ENCODE measurements at places on chromosomes 12 and 14.

DNA sequence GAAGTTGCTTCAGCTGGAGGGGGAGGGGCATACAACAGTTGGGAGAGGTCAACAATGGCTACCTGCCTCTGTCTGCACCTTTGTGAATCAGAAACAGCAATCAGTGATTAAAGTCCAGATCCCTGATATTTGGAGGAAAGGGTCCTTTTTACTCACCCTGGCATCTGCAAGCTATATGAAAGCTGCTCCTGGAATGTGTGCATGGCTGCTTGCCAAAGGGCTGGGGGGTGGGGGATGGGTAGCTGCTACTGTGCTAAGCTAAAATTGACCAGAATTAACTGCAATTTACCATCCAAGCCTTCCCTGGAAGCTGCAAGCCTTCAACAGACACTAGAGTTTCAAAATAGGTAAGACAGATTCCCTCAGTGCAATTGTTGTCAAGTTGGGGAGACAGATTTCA lies 13.5 kb upstream of the GTF2A1 start:
- DNase-seq = no peak

DNA sequence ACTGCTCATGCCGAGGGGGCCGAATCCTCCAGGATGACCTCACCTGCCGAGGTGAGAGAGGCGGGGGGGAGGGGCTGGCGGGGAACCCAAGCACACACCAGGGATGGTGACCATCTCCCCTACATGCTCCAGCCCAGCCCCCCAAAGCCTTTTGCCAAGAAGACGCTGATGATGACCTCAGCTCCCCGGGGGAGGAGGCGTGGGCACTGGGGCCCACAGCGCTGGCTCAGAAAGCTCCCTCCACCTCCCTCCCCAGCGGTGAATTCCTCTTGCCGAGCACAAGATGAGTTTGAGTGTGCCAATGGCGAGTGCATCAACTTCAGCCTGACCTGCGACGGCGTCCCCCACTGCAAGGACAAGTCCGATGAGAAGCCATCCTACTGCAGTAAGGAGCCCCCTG lies 23.7 kb upstream of the NXPH4 start:
- peak; percentile 27 for DNase-seq

DNA sequence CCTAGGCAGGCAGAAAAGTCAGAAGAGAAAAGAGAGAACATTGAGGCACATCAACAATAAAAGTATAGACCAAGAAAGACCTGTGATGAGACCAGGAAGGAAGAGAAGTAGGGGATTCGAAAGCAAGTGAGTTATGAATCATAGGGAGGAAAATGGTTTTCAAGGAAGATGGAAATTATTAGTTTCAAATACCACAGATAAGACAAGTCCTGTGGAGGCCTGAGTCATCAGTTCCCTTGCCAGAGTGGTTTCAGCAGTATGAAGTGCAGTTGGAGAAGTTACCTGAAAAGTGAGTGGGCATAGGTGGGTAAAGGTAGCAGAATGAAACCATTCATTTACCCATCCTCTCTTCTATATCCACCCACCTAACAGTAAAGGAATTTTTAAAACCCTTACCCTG lies 25.2 kb upstream of the TSPAN8 start:
- no peak for DNase-seq

DNA sequence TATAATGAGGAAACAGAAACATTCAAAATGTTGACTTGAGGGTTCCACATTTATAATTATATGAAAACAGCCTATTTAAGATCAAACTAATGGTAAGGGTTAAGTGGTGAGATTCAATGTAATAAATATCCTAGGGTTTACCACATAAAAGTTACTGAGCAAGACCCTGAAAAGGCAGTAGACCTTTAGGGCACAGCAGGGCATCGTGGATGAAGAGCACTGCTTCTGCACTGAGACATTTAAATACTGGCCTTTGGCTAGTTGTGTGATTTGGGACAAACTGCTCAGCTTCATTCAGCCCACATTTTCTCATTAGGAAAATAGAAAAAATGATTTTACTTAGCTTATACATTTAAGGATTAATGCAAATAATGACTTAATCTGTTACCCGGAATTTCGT lies 42.0 kb downstream of the CNTN1 start:
- DNase-seq = no peak

GRCh38 chr14:105299654-105300541 lies 903 bp downstream of the BRF1 start:
- no peak for DNase-seq

DNA sequence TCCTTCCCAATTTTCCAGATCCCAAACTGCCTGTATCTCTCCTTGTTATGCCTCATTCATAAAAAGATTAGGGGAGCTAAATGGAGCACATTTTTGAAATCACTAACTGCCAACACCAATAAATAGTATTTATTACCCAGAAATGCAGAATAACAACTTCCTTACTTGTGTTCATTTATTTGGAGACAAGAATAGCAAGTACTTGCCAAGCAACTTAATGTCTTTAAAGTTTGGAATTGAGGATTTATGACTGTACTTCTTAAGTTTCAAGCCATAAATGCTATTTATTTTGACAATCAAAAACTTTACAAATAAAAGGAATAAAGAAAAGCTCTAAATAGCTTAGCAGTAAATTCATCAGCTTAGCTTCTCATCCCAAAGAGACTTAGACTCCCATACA lies 626.1 kb upstream of the NOVA1 start:
- DNase-seq = no peak

GRCh38 chr14:51873221-51873893 lies 12.9 kb downstream of the GNG2 start:
- DNase-seq = peak; percentile 92

DNA sequence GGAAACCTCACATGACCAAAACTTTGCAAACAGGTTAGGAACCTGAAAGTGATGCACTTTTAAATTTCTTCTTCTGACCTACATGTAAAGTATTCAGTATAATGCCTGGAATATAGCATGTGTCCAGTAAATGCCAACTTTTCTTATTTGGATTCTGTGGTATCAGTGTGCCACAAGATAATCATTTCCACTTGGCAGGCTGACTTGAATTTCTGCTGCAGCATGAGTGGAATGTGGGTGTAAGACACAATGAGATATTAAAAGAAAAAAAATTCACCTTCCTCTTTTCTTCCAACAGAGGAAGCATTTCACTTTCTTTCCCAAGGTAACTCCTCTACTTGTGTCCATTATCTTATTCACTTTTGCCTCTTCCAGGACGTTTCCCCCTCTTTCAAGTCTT lies 141.9 kb upstream of the PRKD1 start:
- DNase-seq = no peak

DNA sequence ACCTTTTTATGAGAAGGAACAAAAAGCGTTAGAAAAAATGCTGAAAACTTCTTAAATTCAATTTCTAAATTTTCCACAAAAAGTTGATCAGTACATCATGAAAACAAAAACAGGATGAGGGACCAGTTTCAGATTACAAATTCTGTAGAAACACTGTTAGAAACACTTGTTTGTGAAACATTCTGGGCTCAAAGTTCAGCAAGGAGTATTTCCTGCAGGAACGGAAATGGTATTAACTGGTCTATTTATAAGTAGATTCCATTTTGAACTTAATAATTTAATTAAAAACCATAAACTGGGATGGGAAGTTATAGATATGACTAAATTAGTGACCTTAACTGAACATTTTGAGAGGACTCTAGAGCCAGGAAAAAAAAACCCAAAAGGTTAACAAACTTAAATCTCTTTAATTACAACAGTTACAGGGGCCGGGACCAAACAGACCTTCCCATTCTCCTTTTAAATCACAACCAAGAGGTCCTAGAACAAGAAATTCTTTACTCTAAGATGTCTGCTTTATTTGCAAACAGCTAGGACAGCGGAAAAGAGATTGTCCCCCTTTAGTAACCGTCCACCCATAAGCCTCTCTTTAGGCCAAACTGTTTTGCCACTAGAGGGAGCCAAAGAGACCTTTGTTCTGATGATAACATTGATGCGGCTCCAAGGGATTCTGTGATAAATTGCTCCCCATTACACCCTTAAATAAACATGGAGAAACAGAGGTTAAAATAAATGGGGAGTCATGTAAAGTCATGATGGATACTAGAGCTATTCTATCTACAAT lies 69.0 kb upstream of the RERGL start:
- peak; percentile 24 for DNase-seq

- peak; percentile 94 for DNase-seq
These were observed 107.6 kb downstream of the APAF1 start for GRCh38 chr12:98752726-98753125.

DNA sequence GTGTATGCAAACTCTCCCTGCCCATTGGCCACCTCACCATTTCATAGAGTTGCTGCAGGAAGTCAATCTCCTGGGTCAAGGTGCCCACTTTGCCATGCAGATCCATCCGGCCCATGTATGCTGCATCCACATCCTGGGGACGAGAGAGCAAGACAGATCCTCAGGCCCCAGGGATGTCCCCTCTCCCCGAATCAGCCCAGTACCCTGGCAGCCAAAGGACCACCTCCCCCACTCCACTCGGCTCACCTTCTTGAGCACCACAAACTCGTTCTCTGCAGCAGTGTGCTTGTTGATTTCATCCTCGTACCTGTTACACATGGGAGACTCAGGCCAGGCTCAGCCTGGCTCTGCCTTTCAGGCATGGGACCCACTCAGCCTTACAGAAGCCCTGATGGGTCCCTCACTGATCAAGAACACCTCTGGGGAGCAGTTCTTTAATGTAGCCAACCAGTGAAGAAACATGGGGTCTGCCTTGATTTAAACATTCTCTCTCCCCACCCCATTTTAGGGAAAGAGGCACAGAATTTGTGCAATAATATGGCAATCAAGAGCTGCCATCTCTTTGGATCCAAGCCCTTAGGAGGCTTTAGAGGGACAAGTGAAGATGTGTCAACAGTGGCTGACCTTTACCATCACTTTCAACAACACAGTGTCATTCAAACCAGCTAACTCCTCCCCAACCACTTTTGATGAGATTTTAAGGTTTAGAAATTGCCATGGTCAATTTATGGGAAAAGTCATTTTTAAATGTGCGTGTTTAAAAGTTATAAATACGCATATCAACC lies 3.9 kb downstream of the KRT79 start:
- DNase-seq = no peak

DNA sequence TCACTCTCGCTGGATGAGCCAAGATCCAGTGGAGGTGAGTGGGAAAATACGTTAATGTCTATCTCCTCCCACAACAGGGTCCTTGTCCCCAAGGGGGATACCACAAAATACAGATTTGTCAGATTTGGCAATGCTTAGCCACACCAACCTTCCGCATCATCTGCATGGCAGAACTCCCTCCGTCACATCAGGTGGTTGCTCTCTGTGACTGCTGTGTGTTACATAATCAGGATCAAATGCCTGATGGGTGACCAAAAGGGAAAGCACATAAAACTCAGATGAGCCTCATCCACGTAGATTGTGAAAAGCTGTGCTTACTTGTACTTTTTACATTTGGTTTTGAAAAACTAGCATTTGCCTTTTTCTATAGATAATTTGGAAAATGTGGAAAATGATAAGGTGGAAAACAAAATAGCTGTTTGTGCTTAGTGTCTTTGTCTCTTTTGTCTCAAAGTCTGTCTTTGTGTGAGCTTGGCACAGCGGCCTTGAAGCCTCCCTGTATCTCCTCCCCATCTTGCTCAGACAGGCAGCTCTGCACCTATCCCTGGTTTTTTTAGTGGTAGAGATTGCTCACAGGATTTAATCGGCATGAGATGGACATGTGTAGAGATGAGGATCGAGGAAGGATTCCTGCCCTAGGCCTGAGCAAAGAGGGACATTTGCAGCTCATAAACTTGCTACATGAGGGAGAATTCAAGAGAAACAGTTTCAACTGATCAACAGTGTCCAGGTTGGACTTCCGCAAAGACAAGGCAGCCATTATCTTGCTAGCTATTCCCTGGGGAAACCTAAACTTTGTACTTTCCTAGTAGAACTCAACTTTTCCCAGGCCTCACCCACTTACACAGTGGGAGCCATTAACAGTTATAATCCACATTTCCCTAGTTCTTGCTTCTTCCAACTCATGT lies 3.6 kb upstream of the FGF6 start:
- DNase-seq = no peak

GRCh38 chr12:118190266-118190665 lies 54.3 kb downstream of the PEBP1 start:
- DNase-seq = peak; percentile 18

- DNase-seq = peak; percentile 85
These were observed 24.2 kb downstream of the CHST11 start for GRCh38 chr12:104480826-104481440.

DNA sequence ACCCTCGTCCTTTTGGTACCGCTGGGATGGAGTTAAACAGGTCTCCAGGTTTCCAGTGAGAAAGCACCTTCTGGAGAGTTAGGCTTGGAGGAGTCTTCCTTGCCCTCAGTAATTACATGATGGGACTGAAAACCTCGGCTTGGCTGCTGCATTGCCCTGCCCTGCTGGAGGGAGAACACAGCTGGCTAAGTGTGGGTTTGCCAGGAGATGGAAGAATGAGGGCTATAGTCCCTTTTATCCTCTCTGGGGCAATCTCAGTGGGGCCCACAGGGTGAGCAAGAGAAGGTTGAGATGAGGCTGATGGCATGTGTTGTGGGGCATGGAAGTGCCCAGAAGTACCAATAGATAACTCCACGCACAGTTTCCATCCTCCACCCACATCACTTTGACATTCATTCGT lies 23.2 kb upstream of the MEG3 start:
- DNase-seq = no peak

GRCh38 chr14:103132381-103133209 lies 9.3 kb downstream of the TNFAIP2 start:
- no peak for DNase-seq

- DNase-seq = no peak
These were observed 208.4 kb downstream of the PAWR start for GRCh38 chr12:79482323-79482722.

- DNase-seq = no peak
These were observed 37.8 kb downstream of the TC2N start for GRCh38 chr14:91829511-91829910.

DNA sequence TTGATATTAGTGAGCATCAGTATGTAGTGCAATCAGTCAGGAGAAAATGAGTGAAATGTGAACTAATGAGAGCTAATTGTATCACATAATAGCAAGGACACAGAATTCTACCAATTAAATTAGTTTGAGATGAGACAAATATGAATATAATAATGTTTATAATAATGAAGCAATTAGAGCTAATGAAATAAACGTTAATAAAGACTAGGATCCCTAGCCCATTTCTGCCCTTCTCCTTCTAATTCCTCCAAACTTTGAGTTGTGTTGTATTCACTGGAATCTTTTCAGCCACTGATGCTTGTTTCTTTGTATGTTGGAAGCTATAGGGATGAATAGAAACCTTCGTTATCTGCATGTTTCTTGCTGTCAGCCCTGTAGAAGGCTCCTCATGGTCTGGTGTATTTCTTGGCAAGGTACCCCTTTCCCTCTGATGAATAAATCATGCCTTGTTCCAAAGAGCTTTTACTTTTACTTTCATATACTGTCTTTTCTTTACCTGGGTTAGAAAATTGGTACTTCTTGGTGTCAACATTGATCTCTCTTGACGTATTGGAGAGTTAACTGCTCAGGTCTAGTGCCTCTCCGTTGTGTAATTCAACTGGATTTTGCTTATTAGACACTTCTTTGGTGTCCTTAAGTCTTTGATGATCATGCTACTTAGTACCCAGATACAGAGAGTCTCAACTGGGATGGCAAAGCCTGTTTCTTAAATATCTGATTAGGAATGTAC lies 154.8 kb downstream of the PTCSC3 start:
- DNase-seq = no peak

GRCh38 chr12:34597548-34598351 lies 575.5 kb downstream of the ALG10 start:
- no peak for DNase-seq

Measured in Daoy (cell line).